GM19239 (cell line): ENCODE measurements at places on chromosomes 5 and 9.

- no peak for DNase-seq
Measured at GRCh38 chr5:175381130-175381529, 62.9 kb downstream of the DRD1 start.

GRCh38 chr5:16665601-16666000 is 48.8 kb upstream of the RETREG1 start:
- DNase-seq, result no peak

GRCh38 chr9:76585487-76586389 is 126.8 kb downstream of the GCNT1 start:
- no peak for DNase-seq

- no peak for DNase-seq
Measured at GRCh38 chr5:88954511-88954910, 71.5 kb upstream of the MEF2C start.

- DNase-seq, result no peak
Measured at GRCh38 chr9:129613520-129614175, 7.3 kb downstream of the C9orf50 start.

GRCh38 chr9:113612216-113612747 is 148.8 kb downstream of the RGS3 start:
- no peak for DNase-seq

GRCh38 chr5:138606378-138607064 is 31.3 kb upstream of the HSPA9 start:
- DNase-seq, result no peak
